ENCODE measurements at places on chromosomes 4 and X. TPM values are rescaled to one million over a fixed set of nuclear protein-coding genes. Genes with fewer than 3 reads are reported as not detected.

Gene C1QTNF7
- 6.1 TPM for total RNA-seq

GRCh38 chr4:1993169-1993516 lies 15.6 kb downstream of the NELFA start:
- no peak overlapping the region for H3K27ac ChIP-seq
- H3K36me3 ChIP-seq = no peaks in the 10 kb centered on the region
- DNase-seq = no peak
- no peaks in the 10 kb centered on the region for H3K4me1 ChIP-seq
- no peak overlapping the region for H3K4me3 ChIP-seq
- no peaks in the 10 kb centered on the region for H3K27me3 ChIP-seq

Gene ODAPH
- not detected for total RNA-seq

DNA sequence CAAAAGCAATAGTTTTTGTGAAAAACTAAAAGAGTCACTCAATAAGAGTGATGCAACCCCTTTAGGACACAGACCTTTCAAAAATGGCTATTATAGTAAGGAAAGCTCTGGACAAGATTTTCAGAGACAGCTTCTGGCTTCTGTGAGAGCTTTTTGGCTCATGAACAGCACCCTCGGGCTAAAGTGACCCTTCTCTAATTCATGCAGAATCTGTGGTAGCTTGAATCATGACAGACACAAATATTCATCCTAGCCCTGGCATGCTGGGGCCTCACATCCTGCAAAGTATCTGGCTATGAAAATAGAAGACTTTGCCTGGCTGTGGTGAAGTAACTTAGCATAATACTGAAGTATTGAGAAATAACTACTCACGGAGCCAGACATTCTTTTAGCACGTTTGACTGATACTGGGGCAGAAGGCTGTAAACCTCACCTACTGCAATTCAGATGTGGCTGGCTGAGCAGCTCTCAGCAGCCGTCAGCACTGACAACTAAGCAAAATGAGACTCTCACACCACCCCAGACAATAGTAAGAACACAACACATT lies 327.3 kb downstream of the MAPK10 start:
- H3K36me3 ChIP-seq = no peaks in the 10 kb centered on the region
- DNase-seq = peak; percentile 24
- no peaks in the 10 kb centered on the region for H3K27me3 ChIP-seq
- H3K4me1 ChIP-seq = peaks cover 5% of the 10 kb centered on the region
- H3K4me3 ChIP-seq = no peak overlapping the region

Gene HTN3
- not detected for total RNA-seq

Gene GAGE12E
- total RNA-seq = not detected

Gene RFC1
- total RNA-seq = 54.7 TPM

Gene YY2
- 3.7 TPM for total RNA-seq

DNA sequence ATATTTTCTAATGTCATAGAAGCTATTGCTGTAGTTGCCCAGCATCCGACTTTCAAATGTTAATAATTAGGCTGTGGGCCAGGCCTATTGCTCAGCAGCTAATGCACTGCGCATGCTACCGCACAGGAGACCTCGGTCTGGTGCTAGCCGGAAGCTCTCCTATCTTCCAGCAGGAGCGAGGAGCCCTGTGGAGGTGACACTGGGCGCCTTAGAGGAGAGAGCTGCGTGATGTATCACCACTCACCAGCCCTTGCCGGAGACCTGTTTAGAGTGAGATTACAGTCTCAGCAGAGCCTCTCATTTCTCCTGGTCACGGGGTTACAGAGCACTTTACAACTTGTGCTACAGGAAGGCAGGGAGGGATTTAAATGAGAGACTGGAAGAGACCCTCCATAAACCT lies 31.1 kb upstream of the MID1IP1 start:
- no peak overlapping the region for H3K4me3 ChIP-seq
- no peaks in the 10 kb centered on the region for H3K4me1 ChIP-seq

Gene CABS1
- total RNA-seq = not detected

Gene COL4A6
- 51.3 TPM for total RNA-seq
